CD4-positive, alpha-beta T cell treated with Interleukin-6 for 4 hours (primary cell): ENCODE measurements at places on chromosomes 3 and 15.

DNA sequence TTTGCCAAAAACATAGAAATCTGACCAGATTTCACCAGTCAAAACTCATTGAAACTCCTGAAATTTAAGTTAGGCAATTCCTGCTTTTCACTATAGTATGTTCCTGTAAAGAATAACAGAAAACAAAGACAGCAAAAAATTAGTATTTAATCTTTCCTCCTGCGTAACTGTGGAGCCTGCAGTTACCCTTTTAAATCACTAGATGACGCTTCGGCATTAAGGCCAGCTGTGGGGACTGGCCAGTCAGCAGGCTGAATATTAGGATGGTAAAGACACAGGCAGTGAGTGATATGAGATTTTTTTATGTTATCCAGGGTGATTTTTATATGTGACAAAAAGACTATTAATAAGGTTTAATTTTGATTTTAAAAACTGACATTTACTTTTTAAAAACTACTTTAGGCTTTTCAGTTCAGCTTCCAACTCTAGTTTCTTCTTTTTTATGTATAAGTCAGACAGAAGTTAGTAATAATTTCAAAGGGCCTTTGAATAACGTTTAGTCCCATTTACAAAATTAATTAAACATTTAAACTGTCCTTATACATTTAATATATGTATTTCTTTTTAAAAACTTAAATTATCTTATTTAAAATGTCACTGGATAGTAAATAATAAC is 165.1 kb downstream of the PPM1L start:
- no peak for DNase-seq

- DNase-seq: no peak
Measured at GRCh38 chr3:8867646-8868045, 95.6 kb downstream of the RAD18 start.

DNA sequence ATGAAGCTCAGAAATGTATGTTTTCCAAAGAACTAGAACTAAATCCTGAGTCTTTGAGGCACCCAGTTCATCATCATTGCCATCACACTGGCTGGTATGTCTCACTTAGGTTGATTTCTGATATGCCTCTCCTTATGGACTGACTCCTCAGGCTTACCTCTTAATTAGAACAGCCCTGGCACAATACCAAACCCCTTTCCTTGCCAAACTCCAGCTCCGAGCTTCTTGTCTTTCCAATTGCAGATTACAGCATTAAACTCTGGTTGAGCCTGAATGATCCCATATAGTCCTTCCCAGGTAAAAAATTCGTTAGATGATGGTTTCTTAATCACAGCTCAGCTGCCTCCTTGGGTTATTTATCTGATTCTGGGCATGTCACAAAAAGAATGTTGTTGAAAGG is 66.3 kb downstream of the RTP4 start:
- no peak for DNase-seq

DNA sequence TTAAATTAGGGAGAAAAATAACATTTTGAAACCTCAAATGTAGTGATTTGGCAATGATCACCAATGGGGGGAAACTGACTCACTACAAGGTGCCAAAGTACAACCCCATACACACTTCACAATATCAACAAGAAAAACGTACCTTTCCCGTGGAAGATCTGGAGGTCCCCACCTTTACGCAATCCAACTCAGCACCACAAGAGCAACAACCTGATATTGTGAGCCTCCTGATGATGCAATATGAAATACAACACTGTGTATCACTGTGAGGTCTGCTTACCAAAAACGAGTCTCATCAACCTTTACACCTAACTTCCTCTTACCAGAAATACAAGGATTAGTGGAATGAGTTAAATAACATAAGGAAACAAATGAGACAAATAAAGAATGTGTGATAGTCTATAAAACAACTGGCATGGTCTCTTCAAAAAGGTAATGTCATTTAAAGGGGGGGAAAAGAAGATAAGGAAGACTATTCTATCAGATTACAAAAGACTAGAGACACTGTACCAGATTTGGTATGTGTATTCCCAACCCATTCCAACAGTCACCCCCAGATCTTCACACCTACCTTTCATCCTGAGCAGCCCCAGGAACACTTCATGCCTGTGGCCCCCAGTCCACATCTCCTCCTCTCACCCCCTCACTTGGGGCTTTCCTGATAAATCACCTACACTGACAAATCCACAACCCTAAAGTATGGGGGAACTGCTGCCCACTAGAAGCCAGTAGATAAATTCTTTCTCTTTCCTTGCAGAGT is 27.7 kb downstream of the DLG1 start:
- DNase-seq: no peak

DNA sequence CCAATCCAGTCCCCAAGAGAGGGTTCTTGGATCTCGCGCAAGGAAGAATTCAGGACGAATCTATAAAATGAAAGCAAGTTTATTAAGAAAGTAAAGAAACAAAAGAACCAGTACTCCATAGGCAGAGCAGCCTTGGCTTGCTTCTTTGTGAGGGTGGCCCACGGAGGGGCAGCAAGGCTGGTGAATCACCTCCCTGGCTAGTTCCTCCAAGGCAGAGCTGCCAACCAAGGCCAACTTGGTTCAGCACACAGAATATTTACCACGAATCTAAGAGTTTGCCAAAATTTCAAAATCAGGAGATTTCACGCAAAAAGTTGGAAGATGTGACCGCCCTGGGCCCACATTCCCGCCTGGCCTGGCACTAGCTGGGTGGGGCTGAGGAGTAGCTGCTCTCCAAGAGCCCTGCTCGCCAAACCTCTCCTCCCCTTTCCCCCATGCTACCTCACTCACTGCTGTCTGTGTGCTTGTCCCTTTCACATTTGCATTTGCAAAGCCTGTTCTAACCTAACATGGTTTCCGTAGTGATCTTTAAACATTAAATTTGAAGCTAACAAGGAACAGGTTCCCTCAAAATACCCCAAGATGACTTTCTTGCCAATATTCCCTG is 26.2 kb upstream of the DCUN1D1 start:
- no peak for DNase-seq

- no peak for DNase-seq
Measured at GRCh38 chr15:38886315-38887163, 321.9 kb upstream of the RASGRP1 start.

DNA sequence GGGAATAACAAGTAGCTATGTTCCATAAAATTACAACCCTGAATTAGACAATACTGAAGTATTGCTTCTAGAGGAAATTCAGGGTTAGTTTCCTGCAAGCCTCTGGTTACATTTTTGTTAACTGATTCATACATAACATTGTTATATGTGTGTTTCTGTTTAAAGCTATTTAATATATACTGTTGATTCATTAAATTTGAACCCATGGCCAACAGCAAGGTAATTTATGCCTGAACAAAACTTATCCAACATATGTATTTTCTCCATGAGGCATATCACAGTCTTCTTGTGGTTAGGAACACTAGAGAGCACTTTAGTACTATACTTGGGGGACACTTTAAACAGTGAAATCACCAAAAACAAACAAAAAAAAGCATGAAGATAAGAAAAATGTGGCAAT is 47.7 kb upstream of the PTX3 start:
- no peak for DNase-seq

DNA sequence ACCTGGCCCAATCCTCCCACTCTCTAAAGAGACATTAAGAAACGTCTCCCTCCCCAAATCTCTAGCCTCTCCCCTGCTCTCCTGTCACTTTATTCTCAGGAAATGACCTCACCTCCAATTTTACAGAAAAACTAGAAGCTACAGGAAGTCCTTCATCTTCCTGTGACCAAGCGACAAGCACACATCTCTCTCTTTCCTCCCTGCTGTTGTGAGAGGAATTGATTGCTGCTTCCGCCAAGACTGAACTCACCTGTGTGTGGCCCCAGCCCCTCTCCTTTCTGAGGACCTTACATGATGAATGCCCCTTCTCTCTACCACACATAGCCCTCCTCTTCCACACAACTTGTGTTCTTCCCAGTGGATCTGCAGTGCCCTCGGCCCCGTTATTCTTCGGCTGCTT is 18.2 kb downstream of the DNAJB8 start:
- DNase-seq: peak; percentile 41

DNA sequence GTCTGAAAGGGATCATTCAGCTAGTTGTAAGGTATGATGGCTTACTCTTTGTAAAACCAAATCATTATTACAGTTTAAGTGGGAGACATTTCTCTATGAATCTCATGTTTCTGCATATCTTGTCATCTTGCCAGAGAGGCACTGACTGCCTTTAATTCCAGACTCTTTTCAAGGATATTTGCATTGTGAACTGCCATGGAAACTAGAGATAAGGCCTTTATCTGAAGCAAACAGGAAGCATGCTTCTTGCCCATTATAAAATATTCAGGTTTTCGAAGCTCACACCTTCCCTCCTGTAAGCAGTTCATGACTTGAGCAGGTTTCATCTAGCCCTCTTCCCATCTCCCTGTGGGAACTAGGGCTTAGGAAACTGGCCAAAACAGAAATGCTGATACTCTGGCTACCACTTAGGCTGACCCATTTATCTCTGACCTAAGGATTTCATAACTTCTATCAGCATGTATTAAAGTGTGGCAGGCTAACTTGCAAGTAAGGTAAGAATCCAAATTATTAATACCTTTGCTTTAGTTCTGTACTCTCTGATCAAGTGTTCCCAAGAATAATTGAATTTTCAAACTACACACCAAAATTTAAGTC is 326.6 kb upstream of the ALCAM start:
- DNase-seq: no peak

- no peak for DNase-seq
Measured at GRCh38 chr3:101026881-101027280, 33.7 kb upstream of the ABI3BP start.

- DNase-seq: no peak
Measured at GRCh38 chr3:189486556-189486955, 144.6 kb upstream of the TP63 start.

- no peak for DNase-seq
Measured at GRCh38 chr3:43153216-43154083, 47.6 kb upstream of the POMGNT2 start.

GRCh38 chr3:49754536-49754935 is 30.8 kb upstream of the GMPPB start:
- no peak for DNase-seq

DNA sequence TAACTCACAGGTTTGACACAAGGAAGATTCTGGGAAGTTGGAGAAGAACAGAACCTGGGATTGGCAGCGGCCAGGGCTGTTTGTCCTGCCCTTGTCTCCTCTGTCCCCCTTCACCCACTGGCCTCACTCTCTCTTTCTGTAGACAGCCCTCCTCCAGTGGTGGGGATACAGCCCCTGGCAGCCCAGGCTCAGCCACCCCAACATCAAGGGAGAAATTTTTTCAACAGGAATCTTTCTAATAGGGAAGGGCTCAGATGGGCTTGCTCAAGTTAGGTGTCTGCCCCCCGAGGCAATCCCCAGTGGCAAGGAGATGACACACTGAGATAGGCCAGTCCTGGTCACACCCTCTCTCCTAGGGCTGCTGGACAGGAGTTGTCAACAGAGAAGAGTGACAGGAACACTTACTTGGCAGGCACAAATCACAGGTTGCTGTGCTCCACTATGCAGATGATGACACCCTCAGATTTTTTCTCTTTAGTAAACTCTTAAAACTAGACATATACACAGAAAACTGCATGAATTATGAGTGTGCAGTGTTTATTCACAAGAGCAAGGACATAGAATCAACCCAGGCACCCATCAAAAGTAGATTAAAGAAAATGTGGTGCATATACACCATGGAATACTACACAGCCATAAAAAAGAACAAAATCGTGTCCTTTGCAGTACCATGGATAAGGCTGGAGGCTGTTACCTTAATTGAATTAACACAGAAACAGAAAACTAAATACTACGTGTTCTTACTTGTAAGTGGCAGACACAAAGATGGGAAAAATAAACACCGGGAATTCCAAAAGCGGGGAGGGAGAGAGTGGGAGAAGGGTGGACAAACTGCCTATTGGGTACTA is 36.3 kb downstream of the PLA2G4D start:
- no peak for DNase-seq

DNA sequence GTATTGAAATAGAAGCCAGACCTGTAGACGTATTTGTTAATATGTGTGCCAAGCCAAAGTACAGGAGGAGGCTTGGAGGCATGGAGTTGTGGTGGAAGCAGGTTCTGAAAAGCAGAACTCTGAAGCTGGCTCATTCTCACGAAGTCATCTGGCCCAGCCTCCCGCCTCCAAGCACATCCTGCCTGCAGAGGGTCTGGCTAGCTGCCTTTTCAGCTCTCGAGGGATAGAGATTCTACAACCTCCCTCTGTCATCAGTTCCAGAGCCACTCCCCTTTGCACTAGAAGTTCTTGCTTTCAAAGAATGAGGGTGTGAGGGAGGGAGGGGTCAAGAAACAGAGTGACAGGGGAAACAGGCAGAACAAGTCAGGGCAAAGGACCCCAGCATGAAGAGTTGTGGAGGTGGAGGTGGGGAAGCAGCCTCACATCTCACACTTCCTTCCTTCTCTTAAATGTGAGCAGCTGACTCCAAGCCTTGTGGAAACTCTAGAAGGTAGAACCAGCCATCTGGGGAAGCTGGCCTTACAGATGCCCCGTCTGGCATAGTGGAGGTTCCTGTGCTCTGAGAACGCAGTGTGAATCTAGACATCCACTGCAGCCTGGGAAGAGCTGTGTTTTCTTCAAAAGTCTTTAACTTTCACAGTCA is 95.3 kb downstream of the SLC49A4 start:
- DNase-seq: no peak

DNA sequence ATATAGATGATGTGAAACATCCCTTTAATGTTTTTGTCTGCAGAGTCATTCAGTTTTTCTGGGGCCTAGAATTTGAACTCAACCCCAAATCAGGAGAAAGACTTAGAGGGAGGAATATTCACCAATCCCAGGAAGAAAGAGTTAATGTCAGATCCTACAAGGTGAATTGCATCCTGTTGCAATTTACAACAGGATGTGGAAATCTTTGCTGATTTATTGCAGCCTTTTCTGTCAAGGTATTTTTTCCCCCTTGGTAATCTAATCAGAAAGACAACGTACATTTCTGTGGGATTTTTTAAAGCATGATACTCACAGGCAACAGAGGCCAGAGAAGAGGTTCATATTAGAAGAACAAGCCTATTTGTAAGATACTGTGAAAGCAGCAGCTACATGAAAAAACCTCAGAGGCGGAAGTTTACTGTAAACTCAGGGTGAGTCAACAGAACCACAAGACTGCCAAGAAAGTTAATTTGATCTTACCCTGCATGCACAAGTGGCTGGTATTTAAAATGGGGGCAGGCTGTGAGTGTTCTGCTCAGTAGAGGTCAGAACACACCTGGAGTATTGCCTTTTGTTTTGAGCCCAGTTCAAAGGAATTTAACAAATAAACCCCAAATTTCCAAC is 531.9 kb downstream of the AGBL1 start:
- peak; percentile 22 for DNase-seq

DNA sequence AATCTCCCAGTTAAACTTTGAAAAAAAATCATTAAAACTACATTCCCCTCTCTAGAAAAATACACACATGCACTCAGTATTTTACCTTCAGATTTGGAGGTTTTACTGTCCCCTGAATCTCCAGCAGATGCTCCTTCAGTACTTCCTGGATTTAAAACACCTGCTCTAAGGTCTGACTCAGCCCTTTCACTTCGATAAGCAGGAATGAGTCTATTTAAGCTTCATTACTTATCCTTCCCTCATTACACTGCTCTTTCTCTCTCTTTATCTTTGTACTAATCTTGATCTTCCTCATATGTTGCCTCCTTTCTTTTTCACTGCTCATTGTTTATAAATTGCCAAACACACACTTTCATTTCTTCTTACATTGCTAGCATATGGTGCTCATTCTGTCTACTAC is 443.9 kb downstream of the DIPK2A start:
- DNase-seq: no peak
